NCI-H460 (cell line): ENCODE measurements at places on chromosomes 7 and 10. TPM values are rescaled to one million over a fixed set of nuclear protein-coding genes. Genes with fewer than 3 reads are reported as not detected.

- no peak for DNase-seq
Measured at GRCh38 chr7:141074162-141074991, 513 bp downstream of the TMEM178B start.

TMEM26 gene
- total RNA-seq, result not detected in 2 replicates

TDRD1 gene
- total RNA-seq, result not detected in 2 replicates

DNA sequence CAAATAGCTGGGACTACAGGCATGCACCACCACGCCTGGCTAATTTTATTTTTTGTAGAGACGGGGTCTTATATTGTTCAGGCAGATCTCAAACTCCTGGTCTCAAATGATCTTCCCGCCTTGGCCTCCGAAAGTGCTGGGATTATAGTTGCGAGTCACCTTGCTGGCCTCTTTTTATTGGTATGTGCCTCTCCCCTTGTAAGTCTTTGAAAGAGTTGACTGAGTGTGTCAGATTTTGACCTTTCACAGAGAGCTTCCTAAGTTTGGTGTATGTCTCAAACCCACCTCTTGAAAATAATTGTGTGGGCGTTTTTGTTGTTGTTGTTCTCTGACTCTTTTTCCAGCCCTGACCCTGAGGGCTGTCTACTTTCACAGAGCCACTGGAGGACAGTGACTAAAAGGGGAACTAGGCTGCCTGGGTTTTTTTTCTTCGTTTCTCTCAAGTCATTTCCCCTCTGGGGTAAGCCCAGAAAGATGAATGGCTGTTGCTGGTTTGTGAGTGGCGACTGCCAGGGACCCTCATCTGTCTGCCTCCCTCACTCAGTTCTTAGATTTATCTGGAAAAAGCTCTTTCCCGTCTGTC lies 262.8 kb downstream of the ZEB1 start:
- DNase-seq, result no peak

GRCh38 chr10:31000071-31000782 lies 31.4 kb downstream of the ZNF438 start:
- no peak for DNase-seq

SEPTIN7 gene
- total RNA-seq, result 189 and 233 TPM in 2 replicates

DNA sequence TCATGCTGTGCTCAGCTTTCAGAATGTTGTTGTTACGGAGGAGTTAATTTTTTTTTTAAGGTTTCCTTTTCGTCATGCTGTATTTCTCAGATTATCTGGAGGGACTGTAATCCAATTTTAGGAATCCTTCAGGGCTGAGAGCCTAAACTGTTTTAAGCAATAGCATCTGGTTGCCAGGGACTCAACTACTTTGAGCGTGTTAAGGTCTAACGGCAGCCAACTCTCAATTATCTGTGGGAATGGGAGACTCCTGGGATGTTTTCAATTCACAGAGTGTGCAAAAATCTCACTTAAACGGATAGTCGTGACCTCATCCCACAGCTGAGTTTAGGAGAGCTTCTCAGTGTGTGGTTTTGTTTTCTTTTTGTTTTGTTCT lies 291.7 kb downstream of the AUTS2 start:
- DNase-seq, result no peak

- no peak for DNase-seq
Measured at GRCh38 chr10:16585103-16585502, 63.4 kb upstream of the C1QL3 start.

DNA sequence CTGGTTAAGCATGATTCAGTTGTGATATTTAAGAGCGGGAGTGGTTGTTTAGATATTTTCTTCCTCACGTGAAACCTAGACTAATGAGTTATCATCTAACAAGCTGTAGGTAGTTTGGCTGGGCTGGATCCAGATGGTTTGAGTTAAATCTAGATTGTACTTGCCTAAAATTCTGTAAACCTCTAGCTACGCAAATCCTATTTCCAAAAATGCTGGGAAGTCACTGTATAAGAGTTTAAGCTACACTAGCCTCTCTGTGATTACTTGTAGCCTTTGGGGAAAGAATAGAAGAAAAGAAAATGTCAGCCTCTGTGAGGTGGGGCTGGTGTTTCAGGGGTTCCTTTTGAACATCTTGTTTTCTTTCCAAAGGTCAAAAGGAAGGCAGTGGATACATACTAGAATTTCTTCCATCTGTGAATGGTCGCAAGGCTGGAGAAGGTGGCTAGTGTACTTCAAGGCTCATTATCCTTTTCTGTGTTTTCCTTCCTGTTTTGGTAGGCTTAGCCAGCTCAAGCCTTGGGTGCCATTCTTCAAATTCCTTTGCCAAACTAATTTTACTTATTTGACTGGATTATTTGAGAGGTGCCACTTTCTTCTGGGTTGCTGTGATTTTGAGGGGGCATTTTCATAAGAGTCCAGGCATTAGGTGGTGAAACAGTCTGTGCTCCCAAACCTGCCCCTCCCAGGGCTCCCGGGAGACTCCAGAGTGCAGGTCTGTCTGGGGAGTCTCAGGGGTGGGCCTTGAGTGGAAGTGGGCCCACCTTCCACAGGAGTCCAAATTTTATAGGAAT lies 5.2 kb upstream of the EN2 start:
- DNase-seq, result no peak

COL17A1 gene
- not detected in 2 replicates for total RNA-seq

MNX1 gene
- total RNA-seq, result 1.8 and 2.7 TPM in 2 replicates
